Amygdala (tissue), 56 donors: ENCODE measurements at places on chromosomes 13 and 19.
A peak's percentile ranks its signal among the peaks of the same experiment; 100 is the strongest.

DNA sequence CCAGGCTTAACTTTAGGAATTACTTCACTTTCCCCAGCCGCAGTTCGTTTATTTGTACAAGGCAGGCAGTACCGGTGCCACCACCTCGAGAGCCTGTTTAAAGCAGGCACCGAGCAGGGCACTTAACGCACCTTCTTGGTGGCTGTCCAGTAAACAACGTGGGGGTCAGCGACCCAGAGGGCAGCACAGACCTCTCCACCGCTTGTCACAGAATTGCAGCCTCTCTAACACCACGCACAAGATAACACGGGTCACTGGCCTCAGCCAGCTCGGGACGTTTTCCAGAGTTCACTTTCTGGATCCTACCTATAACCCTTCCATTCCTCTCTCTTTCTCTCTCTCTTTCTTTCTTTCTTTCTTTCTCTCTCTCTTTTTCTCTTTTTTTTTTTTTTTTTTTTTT lies 16.8 kb upstream of the ELAVL1 start:
- DNase-seq = no peak

DNA sequence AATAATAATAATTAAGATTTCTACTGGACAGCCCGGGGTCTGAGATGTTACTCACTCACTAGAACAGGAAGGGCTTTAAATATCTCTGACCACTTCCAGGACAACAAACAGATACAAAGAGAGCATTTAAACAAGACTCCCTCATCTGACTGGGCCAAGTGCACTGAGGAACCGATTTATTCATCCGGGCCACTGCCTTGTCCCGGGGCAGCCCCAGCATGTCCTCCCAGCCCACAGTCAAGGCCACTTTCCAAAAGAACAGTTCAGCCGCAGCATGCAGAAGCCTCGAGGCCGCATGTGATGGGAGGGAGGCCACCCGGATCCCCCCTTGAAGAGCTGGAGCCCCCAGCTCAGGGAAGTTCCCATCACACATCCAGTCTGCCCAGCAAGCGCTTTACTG lies 30.5 kb downstream of the MLLT1 start:
- DNase-seq = peak; percentile 40

DNA sequence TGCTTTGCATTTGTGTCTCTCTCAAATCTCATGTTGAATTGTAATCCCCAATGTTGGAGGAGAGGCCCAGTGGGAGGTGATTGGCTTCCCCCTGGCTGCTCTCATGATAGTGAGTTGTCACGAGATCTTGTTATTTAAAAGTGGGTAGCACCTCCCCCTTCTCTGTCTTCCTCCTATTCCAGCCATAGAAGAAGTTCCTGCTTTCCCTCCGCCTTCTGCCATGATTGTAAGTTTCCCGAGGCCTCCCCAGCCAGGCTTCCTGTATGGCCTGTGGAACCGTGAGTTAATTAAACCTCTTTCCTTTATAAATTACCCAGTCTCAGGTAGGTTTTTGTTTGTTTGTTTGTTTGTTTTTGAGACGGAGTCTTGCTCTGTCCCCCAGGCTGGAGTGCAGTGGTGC lies 3.8 kb downstream of the LILRA4 start:
- no peak for DNase-seq

GRCh38 chr13:23547000-23547590 lies 23.1 kb upstream of the TNFRSF19 start:
- DNase-seq = no peak

DNA sequence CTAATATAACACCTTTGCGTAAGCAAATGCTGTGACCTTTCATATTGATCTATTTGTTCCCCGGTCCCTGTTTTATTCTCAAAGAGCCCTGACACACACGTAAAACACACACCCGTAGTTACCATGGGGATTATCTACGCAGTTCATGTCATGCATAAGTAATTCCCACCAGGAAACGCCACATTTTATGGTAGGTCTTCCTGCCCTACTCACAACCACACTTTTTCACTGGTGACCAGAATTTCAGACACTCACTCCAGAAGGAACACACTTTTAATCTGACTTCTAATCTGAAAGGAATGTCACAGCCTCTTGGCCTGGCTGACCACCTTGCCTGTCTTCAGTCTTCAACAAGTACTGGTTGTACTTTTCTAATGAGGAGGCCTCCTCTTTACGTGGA lies 46.8 kb downstream of the SLC7A1 start:
- no peak for DNase-seq

GRCh38 chr13:65275838-65276630 lies 1954.1 kb downstream of the PCDH9 start:
- DNase-seq = no peak

DNA sequence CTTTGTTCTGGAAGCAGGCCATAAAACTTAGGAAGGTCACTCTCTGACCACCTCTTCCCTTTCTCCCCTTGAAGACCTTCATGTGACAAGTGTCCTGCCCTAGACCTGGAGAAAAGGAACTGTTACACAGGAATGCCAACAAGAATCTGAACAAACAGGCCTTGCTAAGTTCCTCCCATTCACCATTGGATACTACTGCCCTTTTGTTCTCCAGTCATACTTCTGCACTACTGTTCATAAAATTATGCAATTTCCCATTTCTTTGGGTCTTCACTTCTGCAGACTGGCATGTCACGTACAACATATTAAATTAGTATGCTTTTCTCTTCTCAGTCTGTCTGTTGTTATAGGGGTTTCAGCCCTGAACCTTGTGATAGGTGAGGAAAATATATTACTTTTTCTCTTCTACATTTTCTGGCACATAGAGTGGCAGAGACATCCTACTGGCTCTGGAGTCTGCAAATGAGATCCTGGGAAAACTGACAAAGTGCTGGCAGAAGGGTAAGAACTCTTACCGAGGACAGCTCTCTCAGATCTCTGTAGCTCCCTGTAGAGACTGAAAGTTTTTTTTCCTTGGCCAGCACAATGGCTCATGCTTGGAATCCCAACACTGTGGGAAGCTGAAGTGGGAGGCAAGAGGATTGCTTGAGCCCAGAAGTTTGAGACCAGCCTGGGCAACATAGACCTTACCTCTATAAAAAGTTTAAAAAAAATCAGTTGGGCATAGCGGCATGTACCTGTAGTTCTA lies 87.6 kb upstream of the SPRY2 start:
- no peak for DNase-seq

- DNase-seq = no peak
These were observed 6.1 kb upstream of the BTBD2 start for GRCh38 chr19:2021453-2022140.

DNA sequence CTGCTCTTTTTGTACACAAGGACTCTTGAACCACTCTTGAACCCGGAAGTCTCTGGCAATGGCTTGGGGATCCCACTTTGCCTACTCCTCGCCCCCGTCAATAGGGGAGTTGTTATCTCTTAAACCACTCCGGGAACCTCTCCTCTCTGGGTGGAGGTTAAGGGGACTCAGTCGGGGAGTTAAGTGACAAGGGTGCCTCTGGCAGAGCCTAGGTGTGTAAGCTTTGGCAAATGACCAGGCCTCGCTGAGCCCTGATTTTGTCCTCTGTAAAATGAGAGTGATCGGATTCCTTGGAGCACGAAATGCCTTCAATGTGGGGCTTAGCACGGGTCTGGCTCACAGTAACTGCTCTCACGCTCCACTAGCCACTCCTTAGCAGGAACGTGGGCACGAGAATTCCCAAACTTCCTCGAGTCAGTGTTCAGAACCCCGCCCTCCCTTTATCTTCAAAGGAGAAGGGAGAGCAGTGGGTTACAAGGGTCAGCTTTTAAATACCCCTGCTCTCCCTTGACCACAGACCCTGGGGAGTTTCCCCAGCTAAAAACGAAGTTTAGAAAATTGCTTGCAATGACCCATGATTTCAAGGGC lies 193.3 kb downstream of the KATNAL1 start:
- no peak for DNase-seq

DNA sequence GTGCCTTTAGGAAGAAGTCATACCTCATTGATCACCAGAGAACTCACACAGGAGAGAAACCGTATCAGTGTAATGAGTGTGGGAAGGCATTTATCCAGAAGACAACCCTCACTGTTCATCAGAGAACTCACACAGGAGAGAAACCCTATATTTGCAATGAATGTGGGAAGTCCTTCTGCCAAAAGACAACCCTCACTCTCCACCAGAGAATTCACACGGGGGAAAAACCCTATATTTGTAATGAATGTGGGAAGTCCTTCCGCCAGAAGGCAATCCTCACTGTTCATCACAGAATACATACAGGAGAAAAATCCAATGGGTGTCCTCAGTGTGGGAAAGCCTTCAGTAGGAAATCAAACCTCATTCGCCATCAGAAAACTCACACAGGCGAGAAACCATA lies 21.9 kb downstream of the ZNF382 start:
- no peak for DNase-seq

GRCh38 chr13:83955011-83955410 lies 72.7 kb upstream of the SLITRK1 start:
- no peak for DNase-seq

DNA sequence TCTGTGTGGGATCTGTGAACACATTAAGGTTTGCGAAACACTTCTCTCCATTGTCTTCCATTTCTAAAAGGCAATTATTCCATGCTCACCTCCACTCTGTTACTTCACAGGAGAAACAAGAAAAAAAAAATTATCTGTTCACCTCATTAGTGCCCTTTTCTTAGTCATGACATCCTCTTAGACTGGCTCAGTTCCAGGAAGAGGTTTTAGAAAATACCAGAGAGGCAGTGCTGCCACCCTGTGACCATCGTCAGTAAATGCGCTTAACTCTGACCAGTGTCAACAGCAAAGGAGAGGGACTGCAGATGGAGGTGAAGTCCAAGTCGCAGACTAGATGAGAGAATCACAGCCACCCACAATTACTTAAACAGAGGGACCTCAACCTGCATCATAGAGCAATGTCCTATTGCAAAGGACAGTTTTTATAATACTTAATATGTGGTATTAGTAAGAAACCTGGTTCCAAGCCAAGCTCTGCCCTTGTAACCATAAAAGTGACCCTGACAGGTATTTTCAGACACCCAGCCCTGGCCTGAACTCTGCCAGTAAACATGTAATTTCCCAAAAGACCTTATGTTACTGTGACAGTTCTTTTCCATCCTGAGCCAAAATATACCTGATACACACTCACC lies 19.4 kb downstream of the CEACAM21 start:
- no peak for DNase-seq

DNA sequence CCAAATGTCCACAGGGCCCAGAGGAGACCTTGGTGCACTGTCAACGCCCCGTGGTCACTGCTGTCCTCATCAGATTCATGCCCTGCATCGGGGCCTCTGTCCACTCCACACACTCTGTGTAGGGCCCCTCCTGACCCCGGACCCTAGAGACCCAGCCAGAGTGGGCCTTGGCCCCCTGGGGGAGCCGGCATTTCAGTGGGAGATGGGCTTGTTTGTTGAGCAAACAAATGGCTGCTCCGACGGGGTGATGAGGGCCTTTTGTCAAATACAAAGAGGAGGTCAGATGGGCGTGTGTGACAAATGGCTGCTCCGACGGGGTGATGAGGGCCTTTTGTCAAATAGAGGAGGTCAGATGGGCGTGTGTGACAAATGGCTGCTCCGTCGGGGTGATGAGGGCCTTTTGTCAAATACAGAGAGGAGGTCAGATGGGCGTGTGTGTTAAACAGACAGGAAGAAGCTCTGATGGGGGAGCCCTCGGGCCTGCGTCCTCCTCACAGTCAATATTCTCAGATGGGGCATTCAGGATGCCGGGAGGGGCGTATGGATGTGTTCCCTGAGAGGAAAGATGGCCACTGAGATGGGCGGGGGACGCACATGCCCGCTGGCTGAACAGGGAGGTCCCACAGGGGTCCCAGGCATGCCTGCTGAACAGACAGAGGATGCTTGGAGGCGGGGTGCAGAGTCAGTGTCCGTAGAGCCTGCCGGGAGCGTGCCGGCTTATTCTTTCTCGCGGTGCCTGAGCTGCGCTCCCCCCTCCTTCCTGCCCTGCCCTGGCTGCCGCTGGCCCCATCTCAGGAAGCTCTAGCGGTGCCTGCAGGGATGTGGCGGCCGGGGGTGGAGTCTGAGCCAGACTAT lies 36.3 kb downstream of the SMIM24 start:
- no peak for DNase-seq

DNA sequence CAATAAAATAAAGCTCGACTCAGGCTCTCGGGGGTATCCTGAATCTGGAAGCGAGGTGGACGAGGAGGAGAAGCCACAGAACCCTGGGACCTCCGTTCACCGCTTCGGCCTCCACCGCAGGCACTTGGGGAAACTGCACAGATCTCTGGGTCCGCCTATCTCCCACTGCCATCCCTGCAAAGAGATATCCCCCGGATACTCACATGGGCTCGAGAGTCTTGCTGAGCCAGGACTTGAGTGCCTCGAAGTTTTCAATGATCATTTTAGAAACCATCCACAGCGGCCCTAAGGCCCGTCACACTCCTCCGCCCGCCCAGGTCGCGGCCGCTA lies 589 bp downstream of the RBM26 start:
- DNase-seq = no peak

- DNase-seq = no peak
These were observed 3.6 kb upstream of the COMMD6 start for GRCh38 chr13:75541287-75541686.
